ENCODE measurements at places on chromosomes 12 and 14. TPM values are rescaled to one million over a fixed set of nuclear protein-coding genes. Genes with fewer than 3 reads are reported as not detected.

MYF5 gene
- not detected for total RNA-seq

KIF21A gene
- 1.1 TPM for total RNA-seq

RTN1 gene
- total RNA-seq: 0.18 TPM

- DNase-seq: no peak
- peaks cover 11% of the 10 kb centered on the region for H3K27me3 ChIP-seq
- no peak overlapping the region for H3K27ac ChIP-seq
- H3K36me3 ChIP-seq: no peaks in the 10 kb centered on the region
Observed at GRCh38 chr14:88975043-88975830, 150.8 kb downstream of the TTC8 start.

DNA sequence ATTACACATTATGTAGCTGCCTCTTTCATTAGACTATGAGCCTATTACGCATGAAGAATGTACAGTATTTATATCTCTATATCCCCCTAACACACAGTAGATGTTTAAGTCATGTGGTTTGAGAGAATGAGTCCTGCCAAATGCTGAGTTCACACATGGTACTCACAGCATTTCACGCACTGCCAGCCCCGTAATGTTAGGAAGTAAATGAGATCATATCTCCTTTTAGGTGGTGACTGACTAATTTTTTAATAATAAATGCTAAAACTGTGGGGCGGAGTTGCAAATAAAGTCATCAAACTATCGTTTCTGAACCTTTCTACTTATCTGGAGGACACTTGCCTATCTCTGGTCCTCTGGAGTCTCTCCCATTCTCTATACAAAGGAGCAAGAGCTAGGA lies 343.8 kb downstream of the ADAMTS20 start:
- H3K4me1 ChIP-seq: no peaks in the 10 kb centered on the region
- no peaks in the 10 kb centered on the region for H3K36me3 ChIP-seq
- H3K27me3 ChIP-seq: no peaks in the 10 kb centered on the region
- no peak overlapping the region for H3K27ac ChIP-seq
- no peak overlapping the region for H3K4me3 ChIP-seq

DNA sequence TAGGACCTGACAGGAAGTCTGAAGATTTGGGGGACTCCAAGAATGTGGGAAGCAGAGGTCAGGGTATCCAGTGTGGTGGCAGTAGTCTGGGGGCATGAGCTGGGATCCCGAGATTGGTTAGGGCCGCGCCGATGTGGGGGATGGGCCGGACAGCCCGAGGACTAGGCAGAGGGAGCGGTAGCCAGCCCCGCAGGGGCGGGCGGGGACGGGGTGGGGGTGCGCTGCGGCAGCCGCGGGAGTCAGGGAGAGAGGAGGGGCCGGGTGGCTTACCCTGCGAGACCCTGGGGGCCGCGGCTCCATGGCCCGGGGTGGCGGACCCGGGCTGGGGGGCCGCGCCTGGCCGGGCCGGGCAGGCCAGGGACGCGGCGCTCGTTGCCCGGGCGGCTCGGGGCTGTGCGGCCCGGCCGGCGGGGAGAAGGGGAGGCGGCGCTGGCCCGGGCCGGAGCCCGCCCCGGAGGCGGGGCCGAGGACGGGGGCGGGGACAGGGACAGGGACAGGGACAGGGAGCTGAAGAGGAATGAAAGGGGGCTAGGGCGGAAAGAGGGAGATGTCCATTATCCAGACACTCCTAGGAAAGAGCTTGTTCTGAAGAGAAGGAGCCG lies 5.6 kb downstream of the ZNF385A start:
- H3K27me3 ChIP-seq: no peaks in the 10 kb centered on the region
- peaks cover 6% of the 10 kb centered on the region for H3K4me1 ChIP-seq
- no peak for DNase-seq

- H3K27ac ChIP-seq: no peak overlapping the region
- no peaks in the 10 kb centered on the region for H3K36me3 ChIP-seq
- DNase-seq: peak; percentile 51
- no peaks in the 10 kb centered on the region for H3K27me3 ChIP-seq
- H3K4me3 ChIP-seq: no peak overlapping the region
Observed at GRCh38 chr12:89690925-89691324, 17.7 kb downstream of the ATP2B1 start.

DNA sequence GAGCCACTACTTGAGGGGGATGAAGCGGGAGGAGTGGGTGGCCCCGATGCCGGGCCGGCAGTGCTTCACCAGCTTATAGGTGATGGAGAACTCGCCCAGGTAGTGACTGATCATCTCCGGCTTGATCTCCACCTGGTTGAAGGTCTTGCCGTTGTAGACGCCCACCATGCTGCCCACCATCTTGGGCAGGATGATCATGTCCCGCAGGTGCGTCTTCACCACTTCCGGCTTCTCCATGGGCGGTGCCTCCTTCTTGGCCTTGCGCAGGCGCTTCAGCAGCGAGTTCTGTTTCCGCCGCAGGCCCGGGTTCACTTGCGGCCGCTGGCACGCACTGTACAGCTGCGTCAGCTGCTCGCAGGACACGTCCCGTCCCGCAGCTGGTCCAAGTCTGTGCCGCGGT lies 3.4 kb downstream of the TIGAR start:
- no peaks in the 10 kb centered on the region for H3K27me3 ChIP-seq
- DNase-seq: no peak
- peaks cover 3% of the 10 kb centered on the region for H3K36me3 ChIP-seq
- H3K4me1 ChIP-seq: peaks cover 2% of the 10 kb centered on the region

Measured in IMR-90 (cell line).